Non-pigmented ciliary epithelial cell (primary cell): ENCODE measurements at places on chromosomes 11 and 22.
A peak's percentile ranks its signal among the peaks of the same experiment; 100 is the strongest.

- DNase-seq = peak; percentile 27
Observed at GRCh38 chr11:68806931-68807844, 34.5 kb downstream of the CPT1A start.

- no peak for DNase-seq
Observed at GRCh38 chr22:18077087-18077638, 627 bp upstream of the PEX26 start.

GRCh38 chr11:34696862-34697261, 76.0 kb downstream of the EHF start:
- DNase-seq = no peak

GRCh38 chr11:129960216-129961214, 42.1 kb downstream of the PRDM10 start:
- DNase-seq = peak; percentile 76

DNA sequence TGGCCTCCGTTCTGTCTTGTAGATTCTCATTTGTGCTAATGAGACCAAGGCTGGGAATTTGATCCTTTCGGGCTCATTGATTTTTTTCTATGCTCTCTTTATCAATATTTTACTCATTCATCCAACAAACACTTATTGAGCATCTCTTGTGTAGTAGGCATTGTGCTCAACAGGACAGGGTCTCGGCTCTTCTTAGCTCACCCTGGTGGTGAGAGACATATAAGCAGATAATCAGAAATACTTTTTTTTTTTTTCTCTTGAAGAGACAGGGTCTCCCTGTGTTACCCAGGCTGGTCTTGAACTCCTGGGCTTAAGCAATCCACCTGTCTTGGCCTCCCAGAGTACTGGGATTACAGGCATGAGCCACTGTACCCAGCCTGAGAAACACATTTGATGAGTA, 48.0 kb upstream of the SLC5A1 start:
- DNase-seq = no peak

GRCh38 chr11:116073854-116074837, 569.9 kb upstream of the CADM1 start:
- DNase-seq = peak; percentile 14

- no peak for DNase-seq
Observed at GRCh38 chr11:18466402-18466801, 10.7 kb downstream of the LDHAL6A start.

- DNase-seq = no peak
Observed at GRCh38 chr22:37186997-37187522, 987 bp downstream of the C1QTNF6 start.

DNA sequence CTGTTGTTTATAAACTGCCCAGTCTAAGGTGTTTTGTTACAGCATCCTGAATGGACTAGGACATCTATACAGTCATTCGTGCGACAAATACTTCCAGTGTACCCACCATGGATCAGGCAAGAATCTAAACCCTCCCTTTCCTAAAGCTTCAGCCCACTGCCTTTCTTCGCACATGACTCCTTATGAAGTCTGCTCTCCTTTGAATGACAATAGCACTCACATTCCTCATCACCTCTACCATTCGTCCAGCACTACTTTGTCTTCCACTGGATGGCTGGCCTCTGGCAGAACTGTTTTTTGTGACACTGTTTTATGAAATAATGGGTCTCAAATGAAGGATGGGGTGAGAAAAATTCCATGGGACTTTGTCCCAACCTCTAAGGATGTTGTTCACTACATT, 89.8 kb upstream of the LIN7C start:
- no peak for DNase-seq

GRCh38 chr11:10514202-10514601, 26.8 kb downstream of the RNF141 start:
- DNase-seq = no peak
